Upper lobe of right lung (tissue), 1 donor: ENCODE measurements at places on chromosomes 4 and X. TPM values are rescaled to one million over a fixed set of nuclear protein-coding genes. Genes with fewer than 3 reads are reported as not detected.

The LRCH2 gene
- total RNA-seq: 7.1 TPM

GRCh38 chr4:180809439-180809838 is 1433.8 kb upstream of the TENM3 start:
- H3K4me3 ChIP-seq: no peak overlapping the region
- no peaks in the 10 kb centered on the region for H3K4me1 ChIP-seq
- no peak overlapping the region for H3K27ac ChIP-seq

DNA sequence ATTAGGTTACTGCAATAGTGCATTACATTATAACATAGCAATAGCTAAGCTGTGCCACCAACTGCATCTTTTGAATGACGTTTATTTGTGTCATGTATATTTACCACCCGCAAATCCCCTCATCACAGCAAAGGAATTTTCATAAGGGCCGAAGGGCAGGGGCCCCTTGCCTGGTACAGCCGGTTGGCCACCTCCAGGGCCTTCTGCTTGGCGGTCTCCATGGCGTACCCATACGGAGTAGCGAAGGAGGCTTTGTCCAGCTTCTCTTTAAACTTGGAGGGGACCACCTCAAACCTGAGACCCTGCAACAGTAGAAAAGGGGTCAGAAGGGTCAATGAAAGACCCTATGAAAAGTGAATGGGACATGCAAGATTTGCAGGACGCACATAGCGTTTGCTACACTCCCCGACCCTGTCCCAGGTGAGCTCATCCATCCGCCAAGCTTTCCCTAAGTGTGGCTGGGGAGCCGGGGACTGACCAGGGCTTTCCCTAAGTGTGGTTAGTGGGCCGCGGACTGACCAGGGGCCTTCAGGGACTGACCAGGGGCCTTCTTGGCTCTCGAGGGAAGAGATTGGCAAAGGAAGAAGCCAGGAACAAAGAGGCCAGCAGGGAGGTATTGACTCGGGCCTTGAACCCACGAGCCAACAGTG is 10.6 kb downstream of the ASMTL start:
- H3K4me3 ChIP-seq: no peak overlapping the region
- H3K4me1 ChIP-seq: no peaks in the 10 kb centered on the region
- DNase-seq: peak; percentile 51
- no peaks in the 10 kb centered on the region for H3K27me3 ChIP-seq
- H3K27ac ChIP-seq: no peak overlapping the region

GRCh38 chrX:125742811-125743210 is 423.1 kb downstream of the TEX13C start:
- H3K4me1 ChIP-seq: no peaks in the 10 kb centered on the region
- no peak overlapping the region for H3K4me3 ChIP-seq
- no peak overlapping the region for H3K27ac ChIP-seq
- no peaks in the 10 kb centered on the region for H3K36me3 ChIP-seq
- no peak for DNase-seq

GRCh38 chrX:111555406-111555958 is 44.0 kb downstream of the SERTM2 start:
- H3K27me3 ChIP-seq: no peaks in the 10 kb centered on the region
- H3K36me3 ChIP-seq: no peaks in the 10 kb centered on the region
- no peak overlapping the region for H3K27ac ChIP-seq
- no peak for DNase-seq
- no peak overlapping the region for H3K4me3 ChIP-seq
- H3K4me1 ChIP-seq: no peaks in the 10 kb centered on the region

GRCh38 chr4:140298001-140298400 is 75.4 kb upstream of the SCOC start:
- no peak overlapping the region for H3K27ac ChIP-seq
- no peaks in the 10 kb centered on the region for H3K27me3 ChIP-seq
- H3K4me1 ChIP-seq: no peaks in the 10 kb centered on the region
- no peak overlapping the region for H3K4me3 ChIP-seq

- DNase-seq: no peak
- H3K4me1 ChIP-seq: peaks cover 9% of the 10 kb centered on the region
- H3K27me3 ChIP-seq: no peaks in the 10 kb centered on the region
- no peak overlapping the region for H3K27ac ChIP-seq
- H3K36me3 ChIP-seq: no peaks in the 10 kb centered on the region
Observed at GRCh38 chr4:41512136-41512535, 25.8 kb upstream of the LIMCH1 start.

DNA sequence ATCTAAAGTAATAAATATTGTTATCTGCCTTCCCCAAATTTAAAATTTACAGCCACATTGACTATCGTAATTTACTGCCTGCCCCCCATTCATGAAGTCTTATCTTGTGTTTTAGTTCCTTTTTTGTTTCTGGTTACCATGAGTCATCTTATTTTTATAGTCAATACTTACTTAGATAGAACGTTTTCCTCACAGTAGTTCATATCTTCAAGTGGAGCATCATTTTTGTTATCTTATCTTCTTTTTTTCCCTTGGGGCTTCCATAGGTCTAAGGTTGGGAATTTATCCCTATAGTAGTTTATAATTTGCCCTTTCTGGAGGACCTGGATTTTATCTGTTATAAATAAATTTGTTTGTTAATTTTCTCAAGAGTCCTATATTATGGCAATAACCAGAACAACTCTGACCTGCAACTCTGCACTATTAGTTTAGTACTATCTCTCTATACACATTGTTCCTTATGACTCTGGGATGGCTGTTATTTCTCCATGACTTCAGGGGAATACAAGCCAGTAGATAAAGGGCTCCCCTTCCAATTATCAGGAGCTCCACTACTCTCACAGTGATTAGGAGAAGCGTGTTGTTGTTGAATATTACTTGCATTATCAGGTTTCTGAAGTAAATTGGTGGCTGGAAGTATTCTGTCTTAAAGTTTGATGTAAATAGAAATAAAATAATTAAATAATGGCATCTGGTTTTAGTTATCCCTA is 330.6 kb downstream of the GALNTL6 start:
- no peaks in the 10 kb centered on the region for H3K36me3 ChIP-seq
- no peak for DNase-seq

GRCh38 chrX:9677098-9677739 is 88.4 kb downstream of the GPR143 start:
- no peaks in the 10 kb centered on the region for H3K4me1 ChIP-seq
- DNase-seq: no peak
- H3K36me3 ChIP-seq: no peaks in the 10 kb centered on the region
- H3K27ac ChIP-seq: no peak overlapping the region

DNA sequence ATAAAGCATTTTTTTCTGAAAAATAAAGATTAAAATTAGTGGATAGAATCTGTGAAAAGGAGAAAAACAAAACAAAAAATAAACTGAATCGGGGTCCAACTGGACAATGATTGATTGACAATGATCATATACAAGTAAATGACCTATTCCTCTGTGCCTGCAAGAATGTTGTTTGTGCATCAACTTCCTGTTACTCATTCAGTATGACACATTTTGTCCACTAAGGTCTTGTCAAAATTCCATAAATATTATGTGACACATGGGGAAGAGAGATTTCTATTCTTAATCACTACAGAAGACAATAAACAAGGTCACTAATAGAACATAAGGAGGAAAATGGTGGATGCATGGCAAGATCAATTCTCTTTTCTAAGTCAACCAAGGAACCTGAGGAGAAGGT is 54.9 kb downstream of the F8 start:
- no peaks in the 10 kb centered on the region for H3K36me3 ChIP-seq
- H3K27ac ChIP-seq: no peak overlapping the region
- no peak for DNase-seq
- no peaks in the 10 kb centered on the region for H3K27me3 ChIP-seq
- no peaks in the 10 kb centered on the region for H3K4me1 ChIP-seq

GRCh38 chr4:99062120-99062519 is 26.5 kb downstream of the ADH5 start:
- H3K4me3 ChIP-seq: no peak overlapping the region
- H3K36me3 ChIP-seq: peaks cover 30% of the 10 kb centered on the region
- no peaks in the 10 kb centered on the region for H3K27me3 ChIP-seq
- H3K27ac ChIP-seq: no peak overlapping the region
- no peak for DNase-seq

GRCh38 chrX:42175843-42176242 is 252.5 kb upstream of the CASK start:
- no peak for DNase-seq
- H3K4me1 ChIP-seq: no peaks in the 10 kb centered on the region
- no peak overlapping the region for H3K27ac ChIP-seq
- H3K27me3 ChIP-seq: no peaks in the 10 kb centered on the region

- no peaks in the 10 kb centered on the region for H3K4me1 ChIP-seq
- H3K27me3 ChIP-seq: no peaks in the 10 kb centered on the region
- H3K4me3 ChIP-seq: no peak overlapping the region
- no peak for DNase-seq
- H3K36me3 ChIP-seq: no peaks in the 10 kb centered on the region
Observed at GRCh38 chr4:86118711-86119110, 241.1 kb downstream of the MAPK10 start.

- H3K4me3 ChIP-seq: no peak overlapping the region
- no peak for DNase-seq
- H3K27me3 ChIP-seq: no peaks in the 10 kb centered on the region
- H3K27ac ChIP-seq: no peak overlapping the region
- peaks cover 32% of the 10 kb centered on the region for H3K36me3 ChIP-seq
Observed at GRCh38 chr4:42078184-42078801, 74.2 kb downstream of the BEND4 start.

GRCh38 chr4:26326791-26327190 is 6.0 kb downstream of the RBPJ start:
- no peak for DNase-seq
- H3K4me3 ChIP-seq: no peak overlapping the region
- no peaks in the 10 kb centered on the region for H3K36me3 ChIP-seq

- no peaks in the 10 kb centered on the region for H3K36me3 ChIP-seq
- no peak overlapping the region for H3K27ac ChIP-seq
- DNase-seq: no peak
- no peaks in the 10 kb centered on the region for H3K4me1 ChIP-seq
- H3K27me3 ChIP-seq: no peaks in the 10 kb centered on the region
Observed at GRCh38 chr4:187500796-187501195, 494.8 kb upstream of the ZFP42 start.

The MAGEA1 gene
- not detected for total RNA-seq
